Activated CD4-positive, alpha-beta T cell treated with anti-CD3 and anti-CD28 coated beads for 36 hours (primary cell): ENCODE measurements at places on chromosomes 5 and 9. TPM values are rescaled to one million over a fixed set of nuclear protein-coding genes. Genes with fewer than 3 reads are reported as not detected.

Gene SLC6A3
- not detected for total RNA-seq

GRCh38 chr5:50699737-50700136, 33.3 kb downstream of the PARP8 start:
- H3K4me1 ChIP-seq = peaks cover 76% of the 10 kb centered on the region
- no peaks in the 10 kb centered on the region for H3K27me3 ChIP-seq
- H3K4me3 ChIP-seq = no peak overlapping the region
- peak overlapping the region; percentile 75 for H3K27ac ChIP-seq
- H3K36me3 ChIP-seq = peaks cover 16% of the 10 kb centered on the region
- DNase-seq = peak; percentile 48

- H3K4me3 ChIP-seq = no peak overlapping the region
- no peaks in the 10 kb centered on the region for H3K27me3 ChIP-seq
- peak; percentile 61 for DNase-seq
- H3K36me3 ChIP-seq = no peaks in the 10 kb centered on the region
- no peak overlapping the region for H3K27ac ChIP-seq
- H3K4me1 ChIP-seq = peaks cover 1% of the 10 kb centered on the region
These were observed 5.8 kb upstream of the SNAPC3 start for GRCh38 chr9:15416880-15417279.

GRCh38 chr5:56298336-56299090, 65.4 kb upstream of the ANKRD55 start:
- H3K36me3 ChIP-seq = no peaks in the 10 kb centered on the region
- no peaks in the 10 kb centered on the region for H3K27me3 ChIP-seq
- peaks cover 4% of the 10 kb centered on the region for H3K4me1 ChIP-seq
- H3K27ac ChIP-seq = no peak overlapping the region

- peaks cover 35% of the 10 kb centered on the region for H3K4me1 ChIP-seq
- peaks cover 41% of the 10 kb centered on the region for H3K36me3 ChIP-seq
- DNase-seq = no peak
These were observed 1.0 kb downstream of the NUDCD2 start for GRCh38 chr5:163458778-163459385.

- no peaks in the 10 kb centered on the region for H3K36me3 ChIP-seq
- DNase-seq = no peak
- H3K4me1 ChIP-seq = no peaks in the 10 kb centered on the region
- no peak overlapping the region for H3K27ac ChIP-seq
These were observed 201.9 kb upstream of the ANKH start for GRCh38 chr5:15073453-15073852.
